ENCODE measurements at places on chromosomes 12 and 14.

DNA sequence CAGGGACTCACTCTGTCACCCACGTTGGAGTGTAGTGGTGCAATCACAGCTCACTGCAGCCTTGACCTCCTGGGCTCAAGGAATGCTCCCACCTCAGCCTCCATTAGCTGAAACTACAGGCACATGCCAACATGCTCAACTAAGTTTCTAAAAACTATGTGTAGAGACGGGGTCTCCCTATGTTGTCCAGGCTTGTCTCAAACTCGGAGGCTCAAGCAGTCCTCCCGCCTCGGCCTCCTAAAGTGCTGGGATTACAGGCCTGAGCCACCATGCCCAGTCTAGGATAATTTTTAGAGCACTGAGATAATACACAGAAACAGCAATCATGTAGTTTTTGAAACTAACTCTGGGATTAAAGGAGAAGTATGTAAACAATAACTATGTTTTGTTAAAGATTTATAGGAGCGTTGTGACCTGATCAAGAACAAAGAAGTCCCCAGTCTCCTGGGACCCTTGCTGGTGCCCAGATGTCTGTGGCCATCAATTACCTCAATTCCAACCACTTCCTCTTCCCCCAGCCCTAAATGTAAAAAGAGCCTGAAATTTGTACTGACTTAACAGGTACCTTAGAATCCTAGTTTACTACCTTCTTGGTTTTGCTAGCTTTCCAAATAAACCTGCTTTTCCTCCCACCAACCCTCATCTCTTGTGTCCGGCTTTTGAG lies 28.9 kb upstream of the EGLN3 start:
- no peak for DNase-seq

DNA sequence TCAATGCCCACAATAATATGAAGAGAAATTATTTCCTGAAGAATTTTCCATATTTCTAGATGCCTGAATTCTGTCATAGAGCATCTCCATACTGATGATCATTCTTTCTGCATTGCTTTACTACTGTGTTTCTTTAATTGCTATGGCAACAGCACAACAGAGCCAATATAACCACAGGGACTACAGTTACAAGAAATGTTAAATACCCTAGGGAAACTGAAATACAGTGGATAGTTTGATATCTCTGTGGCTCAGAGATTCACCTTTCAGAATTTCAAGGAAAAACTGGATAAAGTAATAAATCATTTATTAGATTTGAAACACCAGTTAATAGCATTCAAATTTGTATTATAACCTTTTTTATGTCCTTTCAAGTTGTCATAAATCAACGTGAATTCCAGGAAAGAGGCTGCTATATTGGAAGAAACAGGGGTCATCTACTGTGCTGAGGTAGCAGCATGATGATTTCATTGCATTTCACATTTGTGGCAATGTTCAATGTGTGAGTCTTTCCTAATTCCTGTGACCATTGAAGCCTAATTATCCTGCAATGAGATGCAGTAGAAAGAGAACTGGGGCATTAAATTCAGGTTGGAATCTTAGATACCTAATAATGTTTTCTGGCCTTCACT lies 267.1 kb downstream of the LRFN5 start:
- no peak for DNase-seq

DNA sequence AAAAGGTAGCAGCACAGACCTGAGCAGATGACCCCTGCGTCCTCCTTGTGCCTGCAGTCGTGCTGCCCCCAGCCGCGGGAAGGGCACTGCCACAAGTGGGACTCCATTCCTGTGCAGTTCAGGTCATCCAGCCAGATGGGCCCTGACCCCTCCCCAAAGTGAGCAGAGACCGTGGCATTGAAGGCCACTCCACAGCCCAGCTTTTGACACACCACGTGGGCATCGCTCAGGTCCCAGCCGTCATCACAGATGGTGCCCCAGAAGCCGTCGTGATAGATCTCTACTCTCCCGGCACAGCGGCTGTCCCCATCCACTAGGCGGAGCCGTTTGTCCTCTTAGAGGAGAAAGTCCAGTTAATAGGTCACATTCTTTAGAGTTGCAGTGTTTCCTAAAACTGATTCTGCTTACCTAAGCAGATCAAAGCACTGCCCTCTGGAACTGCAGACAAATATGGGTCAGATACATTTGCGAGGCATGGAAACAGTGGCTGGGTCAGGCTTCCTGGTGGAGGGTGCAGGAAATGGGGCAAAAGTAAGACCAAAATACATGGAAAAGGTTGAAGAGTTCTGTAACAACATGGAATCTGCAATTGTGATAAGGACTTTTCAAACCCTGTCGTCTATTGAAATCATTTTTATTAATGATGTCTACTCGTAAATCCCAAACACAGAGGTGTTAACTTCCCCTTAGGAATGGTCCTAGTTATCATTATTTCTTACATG lies 69.4 kb downstream of the CD163L1 start:
- no peak for DNase-seq

GRCh38 chr12:89140141-89140540 lies 212.2 kb downstream of the DUSP6 start:
- DNase-seq: no peak

GRCh38 chr14:37515771-37516170 lies 79.3 kb downstream of the FOXA1 start:
- DNase-seq: no peak

DNA sequence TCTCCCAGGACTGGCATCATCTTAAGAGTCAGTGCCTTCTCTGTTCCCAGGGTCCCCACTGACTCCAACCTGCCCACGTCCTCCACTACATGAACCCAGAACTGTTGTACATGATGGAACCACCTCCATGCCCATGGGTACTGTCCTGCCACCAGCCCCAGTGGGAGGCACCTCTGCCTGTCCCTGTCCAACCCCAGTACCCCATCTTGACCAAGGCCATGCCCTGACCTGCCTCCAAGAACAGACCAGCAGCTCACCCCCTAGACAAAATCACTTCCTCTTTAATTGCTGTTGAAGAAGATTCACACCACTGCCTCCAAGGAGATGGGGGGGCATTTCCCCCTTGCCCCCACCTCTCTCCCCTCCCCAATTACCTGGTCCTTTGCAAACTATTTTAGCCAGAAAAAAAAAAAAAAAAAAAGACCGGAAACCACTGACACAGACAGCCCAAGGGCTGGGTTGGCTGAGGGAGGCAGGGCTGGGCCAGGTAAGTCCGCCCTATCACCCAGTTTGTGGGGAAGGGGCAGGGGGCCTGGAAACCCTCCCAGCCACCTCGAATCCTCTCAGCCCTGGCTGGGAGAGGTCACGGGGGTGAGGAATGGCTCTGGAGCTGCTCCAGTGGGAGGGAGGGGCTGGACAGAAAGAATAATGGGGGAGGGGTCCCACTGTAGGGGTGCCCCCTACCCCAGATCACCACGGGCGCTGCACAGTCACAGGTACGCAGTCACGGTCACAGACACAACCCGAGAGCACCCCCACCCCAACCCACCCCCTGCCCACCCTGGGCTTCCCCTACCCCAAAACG lies 13.4 kb downstream of the AGAP2 start:
- no peak for DNase-seq

DNA sequence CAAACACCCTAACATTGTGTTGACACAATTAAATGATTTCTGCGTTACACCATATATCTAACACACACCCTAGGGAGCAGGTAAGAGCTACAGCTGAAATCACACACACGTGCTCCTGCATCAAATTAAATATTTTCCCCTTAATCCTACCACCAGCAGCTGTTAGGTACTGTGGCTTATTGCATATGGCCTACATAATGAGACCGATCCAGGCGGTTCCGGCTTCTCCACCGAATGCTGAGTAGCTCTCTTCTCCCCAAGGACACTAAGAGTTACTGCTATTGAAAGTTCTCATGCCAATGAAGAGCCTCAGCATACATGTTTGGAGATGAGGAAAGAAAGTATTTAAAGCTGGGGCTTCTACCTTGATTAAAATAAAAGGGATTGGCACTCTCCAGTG lies 472.2 kb upstream of the STXBP6 start:
- DNase-seq: no peak

DNA sequence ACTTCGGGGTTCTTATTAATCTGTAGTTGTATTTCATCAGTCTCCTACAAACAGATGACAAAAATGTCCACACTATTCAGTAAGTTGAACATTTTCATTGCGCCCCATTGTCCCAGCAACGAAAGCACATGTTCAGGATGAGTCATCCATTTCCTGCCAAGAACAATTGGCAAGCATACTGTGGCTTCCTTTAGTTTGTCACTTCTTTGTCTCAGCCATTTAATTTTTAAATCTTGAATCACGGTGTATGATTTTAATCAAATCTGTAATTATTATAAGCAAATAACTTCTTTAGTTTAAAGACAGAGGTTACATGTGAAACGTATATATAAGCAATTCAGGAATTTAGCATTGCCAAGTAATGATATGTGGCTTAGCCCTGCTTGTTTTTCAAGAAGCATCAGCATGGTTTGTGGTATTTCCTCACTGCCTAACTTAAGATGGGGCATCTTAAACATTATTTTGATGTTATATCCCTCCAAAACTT lies 211.3 kb upstream of the KRR1 start:
- DNase-seq: no peak

DNA sequence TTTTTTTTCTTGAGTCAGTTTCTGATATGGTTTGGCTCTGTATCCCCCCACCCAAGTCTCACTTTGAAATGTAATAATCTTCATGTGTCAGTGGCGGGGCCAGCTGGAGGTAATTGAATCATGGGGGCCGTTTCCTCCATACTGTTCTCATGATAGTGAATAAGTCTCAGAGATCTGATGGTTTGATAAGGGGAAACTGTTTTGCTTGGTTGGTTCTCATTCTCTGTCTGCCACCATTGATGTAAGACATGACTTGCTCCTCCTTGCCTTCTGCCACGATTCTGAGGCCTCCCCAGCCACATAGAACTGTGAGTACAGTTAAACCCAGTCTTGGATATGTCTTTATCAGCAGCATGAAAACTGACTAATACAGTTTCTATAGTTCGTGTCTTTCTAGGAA lies 42.9 kb downstream of the WNK1 start:
- no peak for DNase-seq

GRCh38 chr12:130639476-130640424 lies 76.3 kb downstream of the RIMBP2 start:
- no peak for DNase-seq

DNA sequence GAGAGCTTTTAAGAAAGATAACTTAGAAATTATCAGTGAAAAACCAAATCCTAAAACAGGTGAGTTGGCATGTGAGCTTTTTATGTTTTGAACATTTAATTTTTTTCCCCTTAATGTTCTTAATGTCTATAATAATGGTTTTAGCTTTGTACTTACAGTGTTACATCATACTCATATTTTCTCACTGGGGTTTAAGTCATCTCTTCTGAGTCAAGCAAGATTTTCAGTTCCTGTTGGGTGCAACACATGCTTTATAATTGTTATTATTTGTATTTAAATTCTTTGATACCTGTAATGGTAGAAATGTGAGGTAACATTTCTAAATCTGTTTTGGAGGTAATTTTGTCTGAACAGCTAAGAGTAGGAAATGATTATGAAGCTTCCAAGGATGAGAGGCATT lies 113.0 kb downstream of the PLEKHA5 start:
- no peak for DNase-seq

GRCh38 chr14:68622856-68623255 lies 170.0 kb downstream of the ZFP36L1 start:
- no peak for DNase-seq

- no peak for DNase-seq
These were observed 103.5 kb downstream of the MED13L start for GRCh38 chr12:116174006-116174405.

- no peak for DNase-seq
These were observed 90.3 kb upstream of the EEA1 start for GRCh38 chr12:93019212-93019927.

DNA sequence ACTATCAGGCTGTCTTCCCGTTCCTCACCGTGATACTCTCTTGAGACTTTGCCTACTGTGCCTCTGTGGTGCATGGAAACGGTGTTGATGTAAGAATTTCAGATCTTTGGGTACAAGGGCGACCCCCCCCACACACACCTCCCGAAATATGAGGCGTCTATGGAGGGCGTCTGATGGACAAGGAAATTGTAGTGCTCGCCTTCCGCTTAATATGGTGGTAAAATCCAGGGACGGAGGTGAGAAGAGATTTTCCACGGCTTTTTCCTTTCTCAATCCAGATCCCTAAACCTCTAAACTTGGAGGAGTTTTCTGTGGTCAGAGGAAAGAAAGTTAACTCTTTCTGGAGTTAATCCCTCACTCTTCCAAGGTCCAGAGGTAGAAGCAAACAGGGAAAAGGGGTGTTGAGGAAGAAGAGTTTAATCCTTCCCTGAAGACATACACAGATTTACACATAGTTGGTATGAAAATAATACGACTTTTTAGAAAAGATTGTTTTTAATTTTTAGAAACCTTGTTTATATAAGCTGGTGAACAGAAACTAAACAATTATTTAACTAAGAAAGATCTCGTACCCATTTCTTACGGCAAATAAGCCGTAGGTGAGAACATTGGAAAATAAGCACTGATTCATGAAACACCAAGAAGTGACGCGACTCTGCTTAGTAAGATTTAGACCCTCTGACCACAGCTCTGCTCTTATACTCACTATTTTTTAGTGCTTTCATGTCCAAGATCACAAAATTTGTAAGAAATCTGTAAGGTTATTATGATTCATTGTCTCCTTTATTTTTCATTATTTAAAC lies 23.1 kb upstream of the RNASE12 start:
- no peak for DNase-seq

- no peak for DNase-seq
These were observed 75.4 kb downstream of the IFT81 start for GRCh38 chr12:110199339-110200123.

GRCh38 chr12:100955139-100955538 lies 160.6 kb downstream of the ANO4 start:
- no peak for DNase-seq

DNA sequence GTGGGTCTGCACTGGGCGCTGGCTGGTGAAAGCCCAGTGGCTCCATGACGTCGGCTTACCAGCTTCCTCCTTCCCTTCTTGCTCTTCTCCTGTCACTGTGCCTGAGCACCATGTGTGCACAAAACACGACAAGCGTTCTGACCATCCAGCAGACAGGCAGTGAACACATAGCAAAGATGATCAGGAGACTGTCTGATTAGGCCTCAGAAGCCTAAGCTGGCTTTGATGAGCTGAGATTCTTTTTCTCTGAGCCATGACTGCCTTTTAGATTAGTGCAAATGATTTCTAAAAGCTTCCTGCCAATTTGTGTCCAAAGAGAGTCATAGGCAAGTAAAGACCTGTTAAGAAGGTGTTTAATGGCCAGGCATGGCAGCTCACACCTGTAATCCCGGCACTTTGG lies 83.1 kb downstream of the AACS start:
- DNase-seq: no peak

DNA sequence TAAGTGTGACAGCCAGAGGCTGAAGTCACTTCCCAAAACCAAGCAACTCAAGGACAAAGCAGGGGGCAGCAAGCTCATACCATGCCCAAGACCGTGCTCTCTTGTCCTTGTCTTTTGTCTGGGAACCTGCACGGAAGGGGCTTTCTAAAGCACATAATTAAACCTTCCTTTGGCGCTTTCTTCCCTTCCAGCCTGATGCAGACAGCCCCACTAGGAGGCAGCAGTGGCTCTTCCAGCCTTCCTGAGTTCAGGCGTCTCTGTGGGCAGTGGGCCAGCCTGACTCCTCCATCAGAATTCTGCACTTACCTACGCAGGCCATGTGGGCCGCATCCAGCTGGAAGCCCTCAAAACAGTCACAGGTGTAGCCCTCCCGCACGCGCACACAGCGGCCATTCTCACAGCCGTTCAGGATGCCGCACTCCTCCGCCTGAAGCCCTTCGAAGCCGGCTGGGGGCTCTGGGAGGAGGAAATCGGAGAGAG lies 7.6 kb downstream of the ISCA2 start:
- DNase-seq: no peak

GRCh38 chr12:118391424-118391823 lies 15.1 kb downstream of the SUDS3 start:
- no peak for DNase-seq

- no peak for DNase-seq
These were observed 51.5 kb upstream of the KCNJ8 start for GRCh38 chr12:21825886-21826617.

All from activated naive CD4-positive, alpha-beta T cell (primary cell).